Regular cardiac myocyte (primary cell): ENCODE measurements at places on chromosomes 13 and 19. TPM values are rescaled to one million over a fixed set of nuclear protein-coding genes. Genes with fewer than 3 reads are reported as not detected.

The KLK12 gene
- not detected in 2 replicates for total RNA-seq

The SHD gene
- not detected in 2 replicates for total RNA-seq

The ZNF780A gene
- 20.1 and 21.1 TPM in 2 replicates for total RNA-seq

The CERS1 gene
- 1.7 and 2.0 TPM in 2 replicates for total RNA-seq

The CPAMD8 gene
- 0.19 and 0.56 TPM in 2 replicates for total RNA-seq

The FOXA3 gene
- total RNA-seq, result under 0.01 TPM in 1 of 2 replicates, not detected in the other

The BST2 gene
- total RNA-seq, result 30.7 and 56.7 TPM in 2 replicates

The RNF113B gene
- not detected in 2 replicates for total RNA-seq

The ASF1B gene
- 1.4 and 17.6 TPM in 2 replicates for total RNA-seq

The PLPP2 gene
- total RNA-seq, result 5.6 and 9.4 TPM in 2 replicates

The FXYD7 gene
- total RNA-seq, result not detected in 2 replicates

The FREM2 gene
- total RNA-seq, result not detected in 2 replicates

The BCL3 gene
- 2.5 and 4.8 TPM in 2 replicates for total RNA-seq

The FBXW9 gene
- total RNA-seq, result 3.7 and 7.9 TPM in 2 replicates

The ZNF134 gene
- 21.1 and 30.7 TPM in 2 replicates for total RNA-seq

The EIF3K gene
- total RNA-seq, result 277 and 490 TPM in 2 replicates

The KIR3DL2 gene
- total RNA-seq, result not detected in 2 replicates

The LILRB2 gene
- not detected in 2 replicates for total RNA-seq

The TUBB4A gene
- total RNA-seq, result 1.1 TPM in 1 of 2 replicates, not detected in the other

The PCDH17 gene
- total RNA-seq, result 2.8 and 9.4 TPM in 2 replicates

The ZNF100 gene
- total RNA-seq, result 2.5 and 5.2 TPM in 2 replicates

The LILRA6 gene
- total RNA-seq, result not detected in 2 replicates
